NCI-H460 (cell line): ENCODE measurements at places on chromosomes 12 and 14. TPM values are rescaled to one million over a fixed set of nuclear protein-coding genes. Genes with fewer than 3 reads are reported as not detected.

DNA sequence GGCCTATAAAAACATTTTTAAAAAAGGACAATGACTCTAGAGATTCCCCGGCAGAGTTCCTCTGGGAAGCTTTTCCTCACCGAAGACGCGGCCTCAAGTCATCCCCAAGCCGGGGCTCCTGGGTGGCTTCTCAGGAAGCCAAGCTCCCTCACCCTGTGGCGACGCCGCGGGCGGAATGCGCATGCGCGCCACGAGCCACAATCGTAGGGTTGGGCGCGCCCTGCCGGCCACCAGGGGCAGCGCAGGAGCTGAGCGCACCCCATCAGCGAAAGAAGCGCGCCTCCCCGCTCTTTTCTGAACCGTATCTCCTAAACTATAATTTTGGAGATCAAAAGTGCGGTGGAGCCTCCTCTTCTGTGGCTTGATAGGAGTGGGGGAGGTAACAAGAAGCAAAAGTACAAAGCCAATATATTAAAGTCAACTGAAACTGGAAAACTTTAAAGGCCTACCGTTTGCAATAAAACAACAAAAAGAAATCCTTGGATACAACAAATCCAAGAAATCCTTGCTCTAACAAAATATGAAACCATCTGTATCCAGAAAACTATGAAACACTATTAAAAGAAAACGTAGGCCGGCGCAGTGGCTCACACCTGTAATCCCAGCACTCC lies 17.4 kb upstream of the CHFR start:
- no peak for DNase-seq

DNA sequence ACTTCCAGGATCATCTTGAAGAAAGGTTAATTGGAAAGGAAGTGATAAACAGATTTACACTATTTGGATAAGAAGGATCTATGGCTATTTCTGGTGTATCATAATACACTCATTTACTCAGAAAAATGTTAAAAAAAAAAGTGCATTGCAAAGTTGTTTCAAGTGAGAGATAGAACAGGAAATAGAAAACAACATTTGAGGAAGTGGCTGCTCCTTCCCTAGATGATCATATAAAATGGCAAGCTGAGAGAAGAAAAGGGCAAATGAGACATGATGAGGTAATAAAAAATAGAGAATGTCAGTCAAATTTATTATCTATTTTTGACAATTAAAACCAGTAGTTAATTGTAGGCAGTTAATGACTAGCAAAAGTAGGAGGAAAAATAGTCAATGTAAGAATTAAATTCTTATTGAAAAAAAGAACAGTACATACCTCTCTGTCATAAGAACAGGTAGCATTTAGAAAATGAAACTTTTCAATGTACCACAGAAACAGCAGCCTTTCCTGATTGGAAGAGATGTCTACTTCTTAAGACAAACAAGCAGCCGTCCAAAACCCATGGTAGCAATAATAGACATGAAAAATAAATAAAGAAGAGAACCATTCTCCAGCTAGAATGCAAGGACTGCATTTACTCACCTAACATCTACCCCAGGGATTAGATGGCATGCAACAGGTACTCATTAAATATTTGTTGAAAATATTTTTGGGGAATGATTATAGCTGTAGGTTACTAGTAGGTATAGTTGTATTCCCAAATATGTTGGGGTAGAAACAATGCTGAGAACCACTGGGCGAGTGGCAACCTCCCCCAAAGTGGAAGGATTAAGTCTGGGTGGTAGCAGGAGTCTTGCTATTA lies 63.9 kb upstream of the GRIP1 start:
- DNase-seq: no peak

- DNase-seq: no peak
Measured at GRCh38 chr14:80385336-80385735, 174.0 kb upstream of the DIO2 start.

GRCh38 chr14:83085136-83085535 lies 1551.5 kb upstream of the SEL1L start:
- DNase-seq: no peak

DNA sequence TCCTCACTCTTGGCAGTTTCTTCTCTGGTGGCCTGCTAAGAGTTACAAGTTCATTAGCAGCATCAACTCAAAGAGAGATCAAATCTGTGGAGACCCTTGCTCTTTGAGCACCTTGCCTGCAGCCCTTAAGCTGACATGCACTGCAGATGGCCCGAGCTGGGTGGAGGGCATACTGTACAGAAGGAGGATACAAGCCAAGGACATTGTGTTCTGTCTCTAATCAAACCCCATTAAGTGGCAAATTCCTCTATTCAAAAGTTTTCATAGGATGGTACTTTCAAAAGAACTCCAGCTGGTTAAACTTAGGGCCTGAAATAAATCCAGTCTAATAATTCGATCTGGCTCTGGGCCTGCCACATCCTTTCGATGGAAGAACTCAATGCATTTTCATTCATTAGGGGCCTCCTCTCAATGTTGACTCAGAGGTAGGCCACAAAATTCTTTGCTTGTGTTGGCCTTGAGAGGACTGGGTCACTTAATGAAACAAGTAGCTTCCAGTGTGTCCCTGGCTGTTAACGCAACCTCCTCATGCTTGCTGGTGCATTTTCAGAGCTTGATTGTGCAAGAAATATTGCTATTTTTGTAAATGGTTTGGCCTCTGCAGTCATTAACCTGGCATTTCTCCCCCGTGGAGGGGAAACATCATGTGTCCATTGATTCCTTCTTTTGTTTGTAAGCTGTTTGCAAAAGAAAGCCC lies 318.2 kb downstream of the NUAK1 start:
- no peak for DNase-seq

- no peak for DNase-seq
Measured at GRCh38 chr14:50471838-50472465, 60.4 kb downstream of the MAP4K5 start.

- DNase-seq: no peak
Measured at GRCh38 chr12:107525719-107526554, 159.7 kb upstream of the PWP1 start.

- no peak for DNase-seq
Measured at GRCh38 chr12:67354966-67355365, 85.8 kb downstream of the CAND1 start.

DNA sequence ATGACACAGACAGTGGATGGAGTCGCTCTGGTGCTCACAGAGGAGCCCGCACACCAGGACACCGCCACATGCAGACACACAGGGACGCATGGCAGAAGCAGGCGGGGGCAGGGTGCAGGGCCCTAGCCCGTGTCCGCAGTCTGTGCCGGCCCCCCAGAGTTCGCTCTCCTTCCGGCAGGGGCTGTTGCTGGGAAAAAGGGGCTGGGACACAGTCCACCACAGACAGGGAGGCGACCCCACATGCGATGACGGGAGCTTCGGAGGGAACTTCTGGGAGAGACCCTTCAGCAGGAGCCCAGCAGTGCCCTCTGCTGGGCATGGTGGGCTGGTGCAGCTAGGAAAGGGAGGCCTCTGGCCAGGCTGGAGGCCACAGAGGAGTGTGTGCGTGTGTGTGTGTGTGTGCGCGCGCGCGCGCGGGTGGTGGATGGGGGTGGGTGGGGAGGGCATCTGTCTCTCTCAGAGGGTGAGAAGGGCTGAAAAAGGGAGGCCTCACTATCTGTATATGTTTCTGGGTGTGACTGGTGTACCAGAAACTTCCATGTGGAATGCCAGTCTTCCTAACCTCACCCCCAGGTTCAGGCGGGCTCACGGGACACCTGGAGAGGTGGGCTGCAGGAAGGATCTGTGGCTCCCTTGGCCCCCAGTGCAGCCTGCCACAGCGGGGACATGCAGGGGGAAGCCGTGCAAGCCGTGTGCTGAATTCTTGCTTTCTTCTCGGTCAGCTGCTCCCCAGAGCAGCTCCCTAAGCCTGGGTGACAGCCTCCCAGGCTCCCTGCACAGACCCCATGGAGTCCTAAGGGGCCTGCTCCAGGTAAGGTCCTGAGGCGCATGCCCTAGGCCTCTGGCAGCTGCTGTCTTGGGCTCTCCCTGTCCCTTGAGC lies 60.7 kb downstream of the PLEKHG3 start:
- DNase-seq: peak; percentile 72

- DNase-seq: no peak
Measured at GRCh38 chr12:62693376-62694050, 226.9 kb downstream of the MON2 start.

DNA sequence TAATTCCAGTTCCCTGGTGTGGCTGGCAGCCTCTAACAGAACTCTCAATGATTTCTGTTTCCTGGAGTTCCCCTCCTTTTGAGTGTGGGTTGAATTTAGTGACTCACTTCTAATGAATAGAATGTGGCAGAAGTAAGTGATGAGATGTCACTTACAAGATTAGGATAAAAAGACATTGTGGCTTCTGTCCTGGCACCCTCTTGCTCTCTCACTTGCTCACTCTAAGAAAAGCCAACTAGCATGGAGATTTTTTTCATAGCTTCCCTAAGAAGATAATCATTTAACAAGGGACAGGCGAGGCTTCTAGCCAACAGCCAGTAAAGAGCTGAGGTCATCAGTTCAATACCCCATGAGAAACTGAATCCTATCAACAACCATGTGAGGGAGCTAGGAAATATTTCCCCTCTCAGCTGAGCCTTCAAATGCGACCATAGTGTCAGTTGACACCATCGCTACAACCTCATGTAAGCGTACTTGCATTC lies 156.7 kb downstream of the TMTC3 start:
- DNase-seq: peak; percentile 57

- no peak for DNase-seq
Measured at GRCh38 chr12:54432815-54433164, 13.7 kb upstream of the ITGA5 start.

GRCh38 chr14:36773136-36773540 lies 111.5 kb downstream of the PAX9 start:
- peak; percentile 70 for DNase-seq

GRCh38 chr12:119877639-119877948 lies 474 bp upstream of the CIT start:
- DNase-seq: no peak

GRCh38 chr14:75340921-75341320 lies 62.3 kb downstream of the FOS start:
- DNase-seq: no peak

- DNase-seq: no peak
Measured at GRCh38 chr12:53603804-53604203, 22.4 kb downstream of the ATF7 start.

DNA sequence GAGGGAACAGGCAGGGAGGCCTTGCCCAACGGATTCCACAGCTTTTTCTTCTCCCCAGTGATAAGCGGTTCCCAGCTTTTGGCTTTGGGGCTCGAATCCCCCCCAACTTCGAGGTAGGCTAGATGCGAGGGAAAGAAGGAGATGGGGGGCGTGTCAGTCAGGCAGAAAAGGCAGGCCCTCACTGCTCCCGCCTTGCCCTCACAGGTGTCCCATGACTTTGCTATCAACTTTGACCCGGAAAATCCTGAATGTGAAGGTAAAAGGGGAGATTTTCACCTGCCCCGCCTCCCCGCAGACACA lies 4.9 kb downstream of the CPNE6 start:
- DNase-seq: no peak

GRCh38 chr12:51392556-51393237 lies 1.5 kb upstream of the GALNT6 start:
- no peak for DNase-seq

DNA sequence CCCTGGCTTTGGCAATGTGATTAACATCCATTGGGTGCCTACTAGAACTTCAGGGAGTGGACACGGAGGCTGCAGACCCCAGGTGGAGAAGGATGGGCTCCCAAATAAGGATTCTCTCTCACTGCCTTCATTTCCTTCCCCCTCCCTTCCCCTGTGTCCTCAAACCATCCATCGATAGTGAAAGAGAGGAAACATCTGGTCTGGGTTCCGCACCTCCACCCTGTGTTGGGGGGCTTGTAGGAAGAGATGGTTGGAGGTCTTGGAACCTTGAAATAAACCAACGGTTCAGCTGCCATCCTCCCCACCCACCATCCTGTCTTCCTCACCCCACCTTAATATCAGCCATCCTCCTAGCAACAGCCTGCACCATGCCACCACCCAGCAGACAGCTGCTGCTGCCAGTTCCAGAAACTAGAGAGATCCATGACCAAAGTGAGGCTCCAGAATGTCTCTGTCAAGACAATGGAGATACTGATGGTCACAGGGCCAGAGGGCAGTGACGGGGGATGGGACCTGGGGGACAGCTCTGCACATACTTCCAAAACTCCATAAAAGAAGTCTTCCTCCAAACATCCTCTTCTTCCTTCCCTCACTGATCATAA lies 153.1 kb upstream of the CCND2 start:
- DNase-seq: no peak

DNA sequence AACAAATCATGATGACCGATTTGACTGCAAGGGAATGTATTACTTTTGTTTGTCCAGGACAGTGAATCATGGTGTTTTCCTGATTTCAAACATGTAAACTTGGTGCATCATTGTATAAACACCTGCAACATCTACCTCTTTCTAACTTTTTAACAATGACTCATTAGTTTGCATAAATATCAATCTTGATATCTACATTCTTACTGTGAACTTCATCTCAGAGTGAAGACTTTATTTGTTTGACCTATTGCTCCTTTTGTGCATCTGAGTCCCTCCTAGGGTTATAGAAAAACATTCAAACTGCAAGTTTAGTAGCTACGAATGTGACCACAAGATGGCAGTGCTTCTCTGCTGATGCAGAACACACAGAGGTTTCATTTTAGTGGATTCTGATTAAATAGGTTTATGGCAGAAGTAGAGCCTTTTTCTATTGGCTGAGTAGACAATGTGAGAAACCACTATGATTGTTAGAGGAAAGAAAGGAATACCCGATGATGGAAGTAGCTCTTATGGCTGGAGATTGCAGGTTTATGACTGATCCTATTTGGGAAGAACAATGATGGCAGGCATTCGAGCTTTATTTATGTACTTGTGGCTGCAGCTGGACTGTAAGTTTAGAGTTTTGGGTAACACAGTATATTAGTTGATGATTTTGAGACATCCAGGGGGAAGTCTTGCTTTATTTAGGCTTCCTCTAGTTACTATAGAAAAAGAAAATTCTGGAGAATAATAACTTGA lies 244.2 kb upstream of the OR4E1 start:
- DNase-seq: peak; percentile 44

GRCh38 chr12:569803-570434 lies 93.3 kb downstream of the NINJ2 start:
- peak; percentile 81 for DNase-seq

GRCh38 chr12:111699-112493 lies 45.3 kb downstream of the IQSEC3 start:
- no peak for DNase-seq

GRCh38 chr12:130835436-130835835 lies 3.6 kb downstream of the STX2 start:
- no peak for DNase-seq

GRCh38 chr12:118436002-118436730 lies 59.8 kb downstream of the SUDS3 start:
- peak; percentile 15 for DNase-seq

Gene PTPRQ
- 0.17 and 0.43 TPM in 2 replicates for total RNA-seq

Gene WIF1
- total RNA-seq: not detected in 2 replicates

Gene MRPL51
- 150 and 183 TPM in 2 replicates for total RNA-seq

Gene STAC3
- 0.57 and 0.58 TPM in 2 replicates for total RNA-seq

Gene ADAMTS20
- total RNA-seq: 0.09 and 0.17 TPM in 2 replicates
